ENCODE measurements at places on chromosomes 4 and X. TPM values are rescaled to one million over a fixed set of nuclear protein-coding genes. Genes with fewer than 3 reads are reported as not detected.

Gene CYSLTR1
- not detected for total RNA-seq

Gene ZNF81
- total RNA-seq = 3.7 TPM

Gene SLBP
- total RNA-seq = 61.7 TPM

Gene RPL36A
- total RNA-seq = 359 TPM

Gene HMX1
- not detected for total RNA-seq

DNA sequence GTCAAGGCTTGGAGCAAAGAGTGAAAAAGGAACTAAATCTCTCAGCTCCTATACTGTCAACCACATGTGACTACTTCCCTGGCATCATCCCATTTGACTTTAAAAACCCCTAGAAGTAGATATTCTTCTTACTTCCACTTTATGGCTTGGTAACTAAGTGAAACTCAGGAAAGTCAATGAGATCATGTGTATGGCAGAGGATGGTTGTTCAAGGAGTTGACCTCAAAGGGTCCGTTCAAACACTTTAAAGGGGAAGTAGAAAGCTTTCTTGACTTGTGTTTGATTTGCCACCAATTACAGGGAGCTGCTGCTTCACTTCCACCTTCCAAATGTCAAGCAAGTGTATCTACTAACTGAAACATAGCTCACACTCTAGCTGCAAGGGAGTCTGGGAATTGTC is 187.2 kb downstream of the RAB28 start:
- H3K27ac ChIP-seq = no peak overlapping the region
- H3K4me3 ChIP-seq = no peak overlapping the region
- H3K36me3 ChIP-seq = no peaks in the 10 kb centered on the region

DNA sequence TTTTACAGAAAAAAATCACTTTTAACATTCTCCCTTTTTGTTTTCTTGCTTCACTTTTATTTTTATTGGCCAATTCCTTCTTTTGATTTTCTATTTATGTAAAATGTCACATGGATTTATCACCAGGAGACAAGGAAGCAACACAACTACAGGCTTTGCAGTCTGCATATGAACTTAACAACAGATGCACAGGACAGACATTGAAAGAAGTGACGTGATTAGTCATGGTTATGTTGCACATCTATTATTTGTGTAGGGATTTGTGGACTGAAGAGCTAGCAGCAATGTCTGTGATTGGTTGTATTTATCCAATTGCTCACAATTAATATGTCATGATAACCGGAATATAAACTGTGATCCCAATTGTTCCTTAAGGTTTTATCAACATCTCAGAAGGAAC is 147.8 kb upstream of the KLF3 start:
- DNase-seq = no peak
- H3K4me1 ChIP-seq = no peaks in the 10 kb centered on the region
- H3K27ac ChIP-seq = no peak overlapping the region

GRCh38 chr4:69833251-69833650 is 26.7 kb downstream of the SULT1E1 start:
- H3K36me3 ChIP-seq = no peaks in the 10 kb centered on the region
- H3K4me1 ChIP-seq = no peaks in the 10 kb centered on the region
- DNase-seq = no peak
- H3K27me3 ChIP-seq = no peaks in the 10 kb centered on the region
- no peak overlapping the region for H3K4me3 ChIP-seq

DNA sequence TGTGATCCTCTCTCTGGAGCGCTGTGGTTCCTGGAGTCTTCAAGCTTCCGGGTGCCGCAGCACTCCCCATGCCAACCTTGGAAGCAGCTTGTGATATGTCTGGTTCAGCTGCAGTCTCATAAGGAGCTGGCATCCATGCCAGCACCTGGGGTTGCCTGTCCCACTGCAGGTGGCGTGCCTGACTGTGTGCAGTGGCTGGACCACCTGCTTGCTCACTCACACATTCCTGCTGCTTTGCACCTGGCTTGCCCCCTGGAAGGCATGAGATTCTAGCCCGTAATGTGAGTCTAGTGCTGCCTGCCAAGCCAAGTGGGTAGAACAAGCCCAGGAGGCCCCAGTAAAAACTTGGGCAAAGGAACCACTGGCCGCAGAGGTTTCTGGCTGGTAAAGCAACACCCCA is 687.2 kb upstream of the AADAT start:
- H3K36me3 ChIP-seq = no peaks in the 10 kb centered on the region
- no peak for DNase-seq
- H3K4me1 ChIP-seq = no peaks in the 10 kb centered on the region

- H3K27me3 ChIP-seq = no peaks in the 10 kb centered on the region
- no peaks in the 10 kb centered on the region for H3K4me1 ChIP-seq
- no peak for DNase-seq
- no peak overlapping the region for H3K27ac ChIP-seq
- H3K36me3 ChIP-seq = no peaks in the 10 kb centered on the region
- no peak overlapping the region for H3K4me3 ChIP-seq
Measured at GRCh38 chr4:179582164-179582905, 2140.1 kb upstream of the AGA start.

DNA sequence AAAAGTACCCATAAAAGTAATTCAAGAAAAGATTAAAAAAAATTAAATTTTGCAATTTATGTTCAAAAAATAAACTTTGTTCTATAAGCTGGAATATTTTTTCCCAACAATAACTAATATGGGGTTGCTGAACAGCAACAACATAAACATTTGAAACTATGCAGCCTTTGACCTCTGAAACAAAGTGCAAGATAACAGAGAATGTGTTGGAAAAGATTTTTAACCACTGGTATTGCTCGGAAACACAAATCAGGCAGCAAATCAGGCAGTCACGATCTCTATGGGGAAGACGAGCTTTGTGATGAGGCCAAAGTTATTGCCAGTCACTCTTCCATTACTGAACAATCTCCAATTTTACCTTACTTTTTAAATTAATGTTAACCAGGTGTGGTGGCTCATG is 332.1 kb downstream of the PABPC4L start:
- H3K4me3 ChIP-seq = no peak overlapping the region
- no peak overlapping the region for H3K27ac ChIP-seq
- H3K36me3 ChIP-seq = no peaks in the 10 kb centered on the region
- DNase-seq = no peak
- no peaks in the 10 kb centered on the region for H3K27me3 ChIP-seq
- H3K4me1 ChIP-seq = no peaks in the 10 kb centered on the region

DNA sequence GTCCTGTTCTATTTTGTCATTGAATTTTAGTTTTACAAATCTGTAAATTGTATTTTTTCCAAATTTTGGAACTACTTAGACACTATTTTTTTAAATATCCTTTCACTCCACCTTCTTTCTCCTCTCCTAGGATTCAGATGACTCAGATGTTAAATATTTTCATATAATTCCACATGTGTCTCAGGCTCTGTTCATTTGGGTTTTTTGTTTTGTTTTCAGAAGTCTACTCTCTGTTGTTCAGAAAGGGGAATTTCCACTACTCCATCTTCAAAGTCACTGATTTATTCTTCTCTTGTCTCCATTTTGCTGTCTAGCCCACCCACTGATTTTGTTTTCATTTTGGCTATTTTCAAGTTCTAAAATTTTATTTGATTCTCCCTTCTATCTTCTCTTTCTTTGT is 264.0 kb upstream of the SLIT2 start:
- no peak overlapping the region for H3K4me3 ChIP-seq
- no peaks in the 10 kb centered on the region for H3K27me3 ChIP-seq
- H3K36me3 ChIP-seq = no peaks in the 10 kb centered on the region
- H3K4me1 ChIP-seq = no peaks in the 10 kb centered on the region
- DNase-seq = no peak

DNA sequence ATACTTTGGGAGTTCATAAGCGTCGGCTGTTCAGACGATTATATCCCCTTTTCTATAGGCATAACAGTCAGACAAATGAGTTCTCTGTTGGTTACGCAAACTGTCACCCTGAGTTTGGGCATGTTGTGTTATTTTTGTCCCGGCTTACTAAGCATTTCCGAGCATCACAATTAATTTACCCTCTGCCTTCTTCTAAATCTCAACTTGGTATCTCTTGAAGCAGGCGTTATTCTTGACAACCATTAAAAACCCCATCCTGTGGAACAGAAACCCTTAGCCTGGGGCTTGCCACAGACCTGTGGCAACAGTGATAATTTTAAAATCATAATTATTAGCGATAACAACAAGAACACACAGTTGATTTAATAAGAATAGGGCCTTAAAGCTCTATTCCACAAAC is 558.7 kb downstream of the INPP4B start:
- no peak overlapping the region for H3K27ac ChIP-seq
- H3K36me3 ChIP-seq = no peaks in the 10 kb centered on the region
- peaks cover 2% of the 10 kb centered on the region for H3K4me1 ChIP-seq
- no peak overlapping the region for H3K4me3 ChIP-seq
- no peaks in the 10 kb centered on the region for H3K27me3 ChIP-seq

DNA sequence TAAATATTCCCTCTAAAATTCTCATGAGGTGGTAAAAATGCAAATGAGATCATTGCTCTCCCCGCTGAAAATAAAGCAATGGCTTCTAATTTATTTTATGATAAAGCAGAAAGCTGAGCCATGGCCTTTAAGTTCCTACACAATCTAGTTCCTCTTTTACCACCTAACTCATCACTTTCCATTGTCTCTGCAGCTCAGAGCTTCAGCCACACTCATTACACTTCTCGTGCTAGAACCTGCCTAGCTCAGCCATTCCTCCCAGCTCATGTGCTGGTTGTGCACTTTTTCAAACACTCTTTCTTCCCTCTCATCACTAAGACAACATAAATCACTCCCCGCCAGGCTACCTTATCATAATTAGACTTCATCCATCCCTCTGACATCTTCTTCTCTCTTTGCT is 1112.1 kb upstream of the PRKX start:
- DNase-seq = no peak
- no peak overlapping the region for H3K27ac ChIP-seq
- H3K4me1 ChIP-seq = peaks cover 5% of the 10 kb centered on the region
- no peaks in the 10 kb centered on the region for H3K27me3 ChIP-seq
- no peak overlapping the region for H3K4me3 ChIP-seq

GRCh38 chr4:128461291-128462102 is 173.9 kb upstream of the PGRMC2 start:
- no peaks in the 10 kb centered on the region for H3K27me3 ChIP-seq
- peaks cover 12% of the 10 kb centered on the region for H3K4me1 ChIP-seq
- no peak overlapping the region for H3K4me3 ChIP-seq
- no peaks in the 10 kb centered on the region for H3K36me3 ChIP-seq

- H3K4me3 ChIP-seq = no peak overlapping the region
- DNase-seq = no peak
- H3K36me3 ChIP-seq = no peaks in the 10 kb centered on the region
- H3K27me3 ChIP-seq = peaks cover 23% of the 10 kb centered on the region
- H3K27ac ChIP-seq = no peak overlapping the region
Measured at GRCh38 chrX:130944230-130944629, 41.2 kb upstream of the ENOX2 start.

GRCh38 chrX:40950546-40950945 is 134.7 kb upstream of the USP9X start:
- no peaks in the 10 kb centered on the region for H3K27me3 ChIP-seq
- no peaks in the 10 kb centered on the region for H3K36me3 ChIP-seq
- no peak overlapping the region for H3K27ac ChIP-seq
- DNase-seq = no peak

- no peaks in the 10 kb centered on the region for H3K36me3 ChIP-seq
- no peak overlapping the region for H3K4me3 ChIP-seq
- no peak overlapping the region for H3K27ac ChIP-seq
- no peaks in the 10 kb centered on the region for H3K4me1 ChIP-seq
- no peak for DNase-seq
Measured at GRCh38 chrX:40544343-40545266, 36.2 kb upstream of the ATP6AP2 start.

GRCh38 chrX:117376460-117376859 is 740.1 kb downstream of the KLHL13 start:
- H3K27ac ChIP-seq = peak overlapping the region; percentile 52
- no peaks in the 10 kb centered on the region for H3K36me3 ChIP-seq
- no peak for DNase-seq
- H3K4me1 ChIP-seq = peaks cover 5% of the 10 kb centered on the region
- no peaks in the 10 kb centered on the region for H3K27me3 ChIP-seq
- H3K4me3 ChIP-seq = no peak overlapping the region

GRCh38 chr4:18167831-18168230 is 146.3 kb upstream of the LCORL start:
- no peaks in the 10 kb centered on the region for H3K36me3 ChIP-seq
- H3K27ac ChIP-seq = no peak overlapping the region
- DNase-seq = no peak
- no peaks in the 10 kb centered on the region for H3K4me1 ChIP-seq
- no peak overlapping the region for H3K4me3 ChIP-seq
- peaks cover 6% of the 10 kb centered on the region for H3K27me3 ChIP-seq

DNA sequence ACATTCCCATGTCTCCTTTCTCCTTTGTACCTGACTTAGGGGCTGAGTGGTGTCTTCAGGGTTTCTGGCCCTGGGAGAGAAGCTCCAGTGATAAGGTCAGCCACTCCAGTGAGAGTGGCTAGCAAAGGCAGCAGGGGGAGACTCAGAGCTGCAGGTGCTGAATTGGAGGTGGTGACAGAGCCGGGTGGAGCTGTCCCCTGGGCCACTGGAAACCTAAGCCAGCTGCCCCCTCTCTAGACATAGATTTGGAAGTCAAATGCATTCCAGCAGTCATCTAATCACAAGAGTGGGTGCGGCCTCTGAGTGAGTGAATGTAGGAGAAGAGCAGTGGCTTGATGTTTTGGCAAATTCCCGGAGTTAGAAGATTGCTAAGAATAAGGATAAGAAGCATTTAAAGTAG is 28.5 kb downstream of the TRIM2 start:
- 0 out of 2 replicates have a peak, but pooled peaks cover 2% of the 10 kb centered on the region for H3K36me3 ChIP-seq
- H3K4me1 ChIP-seq = peaks cover 62% of the 10 kb centered on the region
- peak; percentile 60 for DNase-seq
- peak overlapping the region; percentile 68 for H3K27ac ChIP-seq
- H3K27me3 ChIP-seq = no peaks in the 10 kb centered on the region

GRCh38 chr4:77358315-77358928 is 201.4 kb downstream of the CCNG2 start:
- H3K27me3 ChIP-seq = no peaks in the 10 kb centered on the region
- H3K27ac ChIP-seq = no peak overlapping the region
- H3K36me3 ChIP-seq = no peaks in the 10 kb centered on the region
- DNase-seq = peak; percentile 6
- H3K4me1 ChIP-seq = no peaks in the 10 kb centered on the region

DNA sequence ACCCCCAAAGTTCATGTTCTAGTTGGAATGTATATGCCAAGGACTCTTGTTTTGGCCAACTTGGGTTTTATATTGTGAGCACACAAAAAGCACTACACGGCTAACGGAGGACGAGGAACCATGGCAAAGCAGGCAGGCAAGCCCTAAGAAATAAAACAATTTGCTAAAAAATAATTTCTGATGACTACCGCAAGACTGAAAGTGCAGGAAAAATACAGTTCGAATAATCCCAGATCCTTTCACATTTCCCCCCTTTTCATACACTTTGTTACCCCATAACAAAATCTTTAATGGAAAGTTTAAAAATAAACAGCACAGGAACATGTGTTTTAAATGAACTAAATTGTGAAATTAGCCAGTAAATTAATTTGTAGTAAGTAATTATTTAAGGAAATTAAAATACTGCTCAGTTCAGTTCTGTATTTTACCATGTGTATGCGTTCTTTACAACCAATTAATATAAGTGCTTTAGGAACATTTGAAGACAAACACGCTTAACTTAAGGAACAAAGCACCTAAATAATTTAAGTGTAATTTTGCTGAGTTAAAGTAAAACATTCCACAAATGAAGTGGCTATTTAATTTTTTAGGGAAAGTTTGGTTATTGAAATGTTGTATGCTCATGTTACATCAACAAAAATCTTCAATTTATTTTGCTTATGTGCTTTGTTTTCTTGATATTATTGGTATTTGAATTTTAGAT is 12.4 kb upstream of the PITX2 start:
- H3K27me3 ChIP-seq = no peaks in the 10 kb centered on the region
- H3K4me1 ChIP-seq = no peaks in the 10 kb centered on the region
- no peak overlapping the region for H3K27ac ChIP-seq
- H3K36me3 ChIP-seq = no peaks in the 10 kb centered on the region

- H3K27me3 ChIP-seq = no peaks in the 10 kb centered on the region
- H3K27ac ChIP-seq = no peak overlapping the region
- DNase-seq = no peak
- no peaks in the 10 kb centered on the region for H3K36me3 ChIP-seq
- no peaks in the 10 kb centered on the region for H3K4me1 ChIP-seq
Measured at GRCh38 chrX:115912372-115912897, 258.1 kb upstream of the AGTR2 start.

Measured in PC-9 (cell line).